ENCODE measurements at places on chromosomes 6 and 20.

DNA sequence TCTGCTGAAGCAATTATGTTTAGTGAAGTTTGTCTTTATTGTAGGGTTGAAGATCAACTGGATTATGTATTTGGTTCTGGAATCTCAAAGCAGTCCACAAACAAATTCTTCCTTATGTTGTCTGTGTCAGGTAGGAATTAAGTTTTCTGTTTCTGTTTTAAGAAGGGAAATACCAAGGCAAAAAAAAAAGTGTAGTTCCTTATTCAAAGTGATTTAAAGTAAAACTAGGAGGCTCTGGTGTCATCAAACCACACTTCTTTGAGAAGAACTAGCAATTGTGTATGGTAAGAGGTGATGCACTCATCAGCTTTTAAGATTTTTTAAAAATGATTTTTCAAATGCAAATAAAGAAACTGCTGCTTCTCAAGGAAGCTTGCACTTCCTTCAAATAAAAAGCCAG lies 1.9 kb downstream of the FAM135A start:
- DNase-seq = no peak

DNA sequence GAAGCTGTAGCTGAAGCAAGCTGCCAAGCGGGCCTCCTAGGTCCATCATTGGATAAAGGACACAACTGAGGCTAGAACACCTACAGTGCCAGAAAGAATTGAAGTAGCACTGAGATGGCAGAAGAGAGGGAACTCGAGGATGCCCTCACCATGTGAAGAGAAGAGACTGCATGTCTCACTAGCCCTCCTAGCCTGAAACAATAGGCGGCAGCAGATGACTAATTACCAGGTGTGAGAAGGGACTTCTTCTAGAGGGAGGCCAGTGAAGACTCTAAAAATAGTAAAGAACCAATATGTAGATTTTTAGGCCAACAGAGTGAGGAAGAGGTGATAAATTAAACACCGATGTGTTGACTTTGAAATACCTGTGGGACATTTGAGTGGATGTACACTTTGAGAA lies 50.3 kb downstream of the LGSN start:
- no peak for DNase-seq

DNA sequence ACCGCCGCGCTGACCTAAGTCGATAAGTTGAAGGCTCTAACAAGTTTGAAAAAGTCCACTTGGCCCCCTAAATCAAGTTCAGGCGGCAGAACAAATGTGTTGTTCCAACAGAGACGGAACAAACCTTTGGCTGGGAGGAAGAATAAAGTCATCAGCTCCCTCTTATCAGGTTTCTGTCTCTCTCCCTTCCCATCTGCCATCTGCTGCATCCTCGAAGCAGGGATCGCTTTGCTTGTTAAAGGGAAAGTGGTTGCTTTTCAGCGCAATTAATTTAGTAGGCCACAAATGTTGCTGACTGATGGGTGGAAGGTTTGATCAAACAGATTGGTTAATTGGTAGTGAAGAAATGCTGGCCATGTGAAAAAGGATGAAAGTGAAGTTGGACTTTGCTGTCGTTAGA lies 64.3 kb downstream of the CDH4 start:
- DNase-seq = no peak

DNA sequence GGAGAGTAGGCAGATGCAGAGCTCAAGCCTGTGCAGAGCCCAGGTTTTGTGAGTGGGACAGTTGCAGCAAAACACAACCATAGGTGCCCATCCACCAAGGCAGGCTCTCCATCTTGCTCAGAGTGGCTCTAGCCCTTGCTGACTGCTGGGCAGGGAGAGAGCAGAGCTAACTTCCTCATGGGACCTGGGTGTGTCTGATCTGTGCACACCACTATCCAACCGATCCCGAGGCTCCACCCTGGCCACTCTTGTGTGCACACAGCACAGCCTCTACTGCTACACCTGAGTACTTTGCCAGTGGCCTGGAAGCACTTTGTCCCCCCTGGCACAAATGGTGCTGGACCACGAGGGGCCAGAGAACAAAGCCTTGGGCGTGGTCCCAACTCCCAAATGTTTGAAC lies 7.9 kb upstream of the DEFB125 start:
- DNase-seq = no peak

DNA sequence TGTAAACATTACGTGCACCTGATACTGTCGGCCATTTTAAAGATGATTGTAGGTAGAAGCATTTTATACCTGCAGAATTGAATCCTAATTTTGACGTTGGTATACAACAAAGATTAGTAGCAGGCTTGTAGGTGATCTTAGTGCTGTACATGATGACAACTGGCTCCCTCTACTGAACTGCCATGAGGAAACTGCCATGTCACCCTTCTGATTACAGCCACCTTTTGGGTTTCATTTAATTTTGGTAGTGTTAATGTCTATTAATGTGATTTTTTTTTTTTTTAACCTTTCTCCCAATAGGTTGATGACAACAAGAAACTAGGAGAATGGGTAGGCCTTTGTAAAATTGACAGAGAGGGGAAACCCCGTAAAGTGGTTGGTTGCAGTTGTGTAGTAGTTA lies 2.3 kb downstream of the RPS12 start:
- DNase-seq = no peak

All from naive thymus-derived CD8-positive, alpha-beta T cell (primary cell).